ENCODE measurements at places on chromosomes 16 and 17. TPM values are rescaled to one million over a fixed set of nuclear protein-coding genes. Genes with fewer than 3 reads are reported as not detected.

The CALB2 gene
- total RNA-seq, result not detected

The PPP1R1B gene
- total RNA-seq, result not detected

The ANKRD40 gene
- 69.2 TPM for total RNA-seq

The TLCD2 gene
- total RNA-seq, result 1.6 TPM

The PYY gene
- total RNA-seq, result not detected

The HOXB1 gene
- total RNA-seq, result not detected

The C1QTNF8 gene
- total RNA-seq, result not detected

The RAB11FIP4 gene
- total RNA-seq, result 0.13 TPM

The KRT28 gene
- total RNA-seq, result not detected

The CDK5R1 gene
- total RNA-seq, result 2.1 TPM

The GJD3 gene
- not detected for total RNA-seq

The GDPD3 gene
- total RNA-seq, result 1.7 TPM

The TBX21 gene
- not detected for total RNA-seq

The KRT31 gene
- not detected for total RNA-seq

The ELMO3 gene
- total RNA-seq, result 0.93 TPM

The P2RX5 gene
- total RNA-seq, result 1.7 TPM

The HS3ST2 gene
- total RNA-seq, result not detected

The ZP2 gene
- total RNA-seq, result not detected

The ENPP7 gene
- total RNA-seq, result not detected

All from thoracic aorta endothelial cell (primary cell).